H9 (cell line): ENCODE measurements at places on chromosomes 3 and 15.
A peak's percentile ranks its signal among the peaks of the same experiment; 100 is the strongest.

GRCh38 chr15:57551715-57552677 lies 39.7 kb upstream of the MYZAP start:
- peak; percentile 82 for DNase-seq

GRCh38 chr3:190534986-190535385 lies 21.1 kb downstream of the IL1RAP start:
- DNase-seq = no peak

DNA sequence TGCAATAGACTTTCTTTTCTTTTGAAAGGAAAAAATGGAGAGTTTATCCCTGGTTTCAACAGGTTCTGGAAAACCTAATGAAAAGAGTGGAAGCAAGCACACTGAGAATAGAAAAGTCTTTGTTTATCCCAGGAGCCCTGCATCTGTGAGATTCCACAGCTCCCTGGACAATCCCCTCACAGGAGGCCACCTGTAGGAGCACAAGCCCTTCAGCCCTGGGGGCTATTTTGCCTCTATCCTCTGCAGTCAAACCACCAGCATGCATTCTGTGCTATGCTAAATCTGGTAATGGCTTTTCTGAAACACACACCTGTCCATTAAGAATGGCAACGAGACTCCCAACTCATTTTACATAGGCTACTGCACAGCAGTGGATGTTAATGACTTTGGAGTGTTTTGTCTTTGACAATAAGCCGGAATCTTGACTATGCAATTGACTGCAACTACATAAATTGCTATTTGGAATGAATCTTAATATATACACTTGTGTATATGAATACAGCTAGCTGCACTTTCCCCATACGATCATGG lies 369.4 kb downstream of the NR2F2 start:
- DNase-seq = peak; percentile 74

DNA sequence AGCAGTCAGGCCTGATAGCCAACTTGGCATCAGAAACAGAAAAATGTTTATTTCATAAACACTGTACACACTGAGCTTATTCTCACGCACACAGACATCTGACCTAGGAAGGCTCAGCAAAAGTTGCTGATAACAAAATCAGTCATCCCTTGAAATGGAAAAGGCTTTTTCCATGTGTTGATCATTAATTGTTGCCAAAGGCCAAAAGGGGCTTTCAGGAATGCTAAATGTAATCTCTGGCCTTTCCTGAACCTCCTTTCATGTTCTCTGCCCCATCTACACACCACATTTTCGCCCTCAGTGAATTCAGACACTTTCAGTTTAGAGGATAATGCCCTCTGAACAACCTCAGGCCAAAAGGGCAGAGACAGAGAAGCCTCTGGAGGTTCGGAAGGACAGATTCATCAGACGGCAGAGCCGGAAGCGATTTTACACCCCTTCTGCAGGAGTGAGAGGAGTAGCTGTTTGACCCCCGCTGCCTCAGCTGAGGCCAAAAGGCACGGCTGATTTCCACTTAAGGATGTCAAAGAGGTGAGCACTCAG lies 14.5 kb downstream of the RTP4 start:
- no peak for DNase-seq

DNA sequence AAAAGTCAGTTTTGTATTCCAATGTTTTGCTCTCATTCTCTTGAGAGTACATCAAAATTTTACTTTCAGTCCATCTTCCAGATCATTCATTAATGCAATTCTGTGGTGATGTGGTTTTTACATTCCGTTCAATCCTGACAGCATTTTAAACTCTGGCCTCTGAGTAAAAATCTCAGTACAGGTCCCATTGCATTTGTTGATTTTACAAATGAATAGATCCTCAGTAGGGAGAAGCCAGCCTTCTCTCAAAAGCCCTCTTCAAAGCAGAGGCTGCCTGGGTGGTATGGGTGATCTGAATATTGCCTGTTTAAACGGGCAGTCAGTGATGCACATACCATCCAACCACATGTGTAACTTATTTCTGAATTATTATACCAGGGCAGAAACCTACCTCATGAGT lies 72.5 kb upstream of the TSC22D2 start:
- DNase-seq = no peak

GRCh38 chr3:59135096-59135495 lies 85.3 kb upstream of the CFAP20DC start:
- DNase-seq = no peak

DNA sequence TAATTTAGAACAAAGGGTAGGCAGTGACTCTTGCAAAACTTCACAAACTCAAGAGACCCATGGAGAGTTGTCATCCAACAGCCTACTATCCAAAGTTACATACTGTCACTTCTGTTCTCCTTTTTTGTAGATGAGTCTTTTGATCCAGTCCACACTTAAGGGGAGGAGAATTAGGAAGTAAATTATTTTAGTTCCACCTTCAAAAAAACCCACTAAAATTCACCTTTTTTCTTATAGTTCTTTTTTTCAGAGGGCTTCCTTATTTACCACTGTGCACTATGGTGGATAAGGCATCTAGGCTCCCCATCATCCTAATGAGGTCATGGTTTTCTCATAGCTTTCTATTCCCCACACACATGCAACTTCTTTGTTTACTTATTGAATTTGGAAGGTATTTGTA lies 8.6 kb upstream of the TCAIM start:
- DNase-seq = no peak

DNA sequence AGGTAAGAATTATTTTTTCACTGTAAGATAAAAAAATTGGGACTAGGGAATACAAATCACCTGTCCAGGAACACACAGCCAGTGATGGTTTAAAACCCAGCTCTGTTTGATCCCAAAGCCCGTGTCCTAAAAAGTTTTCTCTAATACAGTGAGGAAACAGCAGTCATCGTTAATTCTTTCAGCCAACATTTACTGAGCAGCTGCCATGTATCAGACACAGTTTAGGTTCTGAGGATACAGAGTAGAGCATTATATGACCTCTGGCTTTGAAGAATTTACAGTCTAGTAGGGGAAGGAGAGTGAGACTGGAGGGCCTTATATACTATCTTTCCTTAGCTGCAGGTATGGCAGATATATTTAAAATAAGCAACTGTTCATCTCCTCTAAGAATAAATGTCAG lies 82.7 kb downstream of the KCNMB2 start:
- no peak for DNase-seq

- DNase-seq = no peak
Observed at GRCh38 chr3:55912880-55913279, 425.8 kb upstream of the WNT5A start.

DNA sequence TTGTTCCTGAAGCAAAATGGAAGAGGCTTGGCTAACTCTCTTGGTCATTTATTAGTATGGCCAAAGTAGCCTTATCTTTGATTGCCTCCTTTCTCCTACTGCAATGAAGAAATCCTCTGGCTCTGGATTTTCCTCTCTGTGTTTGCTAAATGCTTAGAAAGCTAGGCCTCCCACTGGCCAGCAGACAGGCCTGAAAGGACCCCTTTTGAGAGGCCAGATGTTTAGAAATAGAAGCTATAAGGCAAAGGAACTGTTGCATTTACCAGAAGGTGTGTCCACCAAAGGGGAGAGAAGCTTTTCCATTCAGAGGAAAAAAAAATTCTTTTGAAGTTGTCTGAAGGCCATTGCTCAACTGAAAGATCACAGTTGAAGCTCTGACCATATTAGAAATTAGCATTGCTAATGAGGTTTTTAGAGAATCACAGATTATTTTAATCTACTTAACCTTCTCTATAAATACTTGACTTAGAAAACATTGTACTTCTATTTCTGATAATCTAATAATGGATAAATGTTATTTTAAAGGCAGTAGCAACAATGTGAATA lies 160.8 kb downstream of the SYNPR start:
- DNase-seq = no peak

DNA sequence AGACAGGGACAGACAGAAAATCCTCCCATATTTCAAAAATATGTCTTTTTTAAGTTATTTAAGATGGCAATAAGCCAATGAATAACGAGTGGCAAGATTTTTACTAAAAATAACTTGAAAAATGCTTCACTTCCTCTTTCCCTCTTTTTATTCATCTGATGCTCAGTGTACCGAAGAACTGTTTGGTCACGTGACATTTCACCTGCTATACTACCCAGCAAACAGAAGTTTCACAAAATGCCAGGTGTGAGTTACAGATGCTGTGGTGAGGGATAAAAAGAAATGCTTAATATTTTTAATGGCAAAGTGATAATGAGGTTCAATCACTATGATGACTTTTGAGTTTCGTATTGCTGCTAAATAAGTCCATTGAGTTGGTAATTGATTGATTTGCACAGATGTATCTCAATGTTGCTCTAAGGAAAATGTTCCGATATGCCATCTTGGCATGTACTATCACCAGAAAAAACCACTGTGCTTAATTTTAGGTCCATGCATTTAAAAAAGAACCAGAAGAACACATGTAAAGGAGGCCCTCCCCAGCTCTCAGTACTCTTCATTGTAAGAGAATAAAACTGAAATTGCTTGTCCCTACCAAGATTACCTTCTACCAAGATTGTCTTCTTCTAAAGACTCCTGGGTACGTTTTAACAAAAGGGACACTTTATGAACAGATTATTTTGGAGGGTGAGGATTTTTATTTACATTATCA lies 26.0 kb upstream of the SEC62 start:
- no peak for DNase-seq

- DNase-seq = peak; percentile 81
Observed at GRCh38 chr15:52228921-52229320, 37.7 kb upstream of the GNB5 start.

GRCh38 chr15:88621789-88622604 lies 857 bp downstream of the AEN start:
- no peak for DNase-seq

- no peak for DNase-seq
Observed at GRCh38 chr3:162704799-162705385, 1208.3 kb downstream of the OTOL1 start.

DNA sequence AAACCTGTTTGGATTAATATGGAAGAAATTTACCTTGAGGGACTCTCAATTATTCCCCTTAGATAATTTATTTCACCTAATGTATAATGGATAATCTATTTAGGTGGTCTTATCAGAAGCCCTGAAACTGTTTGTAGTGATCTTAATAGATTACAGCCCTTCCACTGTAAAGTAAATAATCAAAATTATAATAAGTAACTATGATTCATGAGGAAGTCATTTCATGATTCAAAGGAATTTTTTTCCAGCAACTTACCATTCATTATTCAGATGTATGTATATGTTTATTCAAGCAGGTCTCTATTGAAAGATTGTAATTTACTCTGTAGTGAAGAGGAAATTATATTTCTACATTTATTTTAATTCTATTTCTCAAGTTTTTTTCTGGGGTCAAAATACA lies 250.6 kb upstream of the ROBO1 start:
- no peak for DNase-seq

GRCh38 chr15:72835294-72835890 lies 51.8 kb upstream of the ADPGK start:
- peak; percentile 67 for DNase-seq

DNA sequence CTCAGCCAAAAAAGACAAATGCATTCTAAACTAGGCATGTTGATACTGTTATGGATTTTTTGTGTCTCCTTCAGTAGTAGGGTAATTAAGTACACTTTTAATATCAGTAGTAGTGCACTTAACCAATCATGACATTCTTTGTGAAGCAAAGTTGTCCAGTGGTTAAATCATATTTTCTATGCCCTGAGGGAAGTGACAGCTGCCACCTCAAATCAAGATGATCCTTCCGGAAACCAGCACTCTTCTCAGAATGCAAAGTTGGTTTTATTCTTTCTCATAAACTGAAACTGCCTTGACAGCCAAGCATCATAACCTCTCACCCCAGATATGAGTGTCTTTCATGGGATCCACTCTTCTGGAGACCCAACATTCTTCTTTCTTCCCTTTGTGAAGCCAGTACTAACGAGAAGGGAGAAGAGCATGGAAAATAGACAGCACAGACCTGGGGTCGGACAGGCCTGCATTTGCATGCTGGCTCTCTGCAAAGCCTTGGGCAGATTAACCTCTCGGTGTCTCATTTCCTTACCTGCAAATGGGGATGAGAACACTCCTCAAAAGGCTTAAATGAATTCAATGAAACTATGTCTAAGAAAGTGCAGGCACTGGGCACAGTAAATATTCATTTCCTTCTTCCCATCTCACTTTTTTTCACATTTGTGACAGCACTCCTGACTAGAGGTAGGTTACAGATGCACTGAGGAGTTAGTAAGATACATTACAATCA lies 13.2 kb downstream of the AAGAB start:
- DNase-seq = no peak
